Fibroblast of skin of right biceps (primary cell): ENCODE measurements at places on chromosomes 7 and 10.

DNA sequence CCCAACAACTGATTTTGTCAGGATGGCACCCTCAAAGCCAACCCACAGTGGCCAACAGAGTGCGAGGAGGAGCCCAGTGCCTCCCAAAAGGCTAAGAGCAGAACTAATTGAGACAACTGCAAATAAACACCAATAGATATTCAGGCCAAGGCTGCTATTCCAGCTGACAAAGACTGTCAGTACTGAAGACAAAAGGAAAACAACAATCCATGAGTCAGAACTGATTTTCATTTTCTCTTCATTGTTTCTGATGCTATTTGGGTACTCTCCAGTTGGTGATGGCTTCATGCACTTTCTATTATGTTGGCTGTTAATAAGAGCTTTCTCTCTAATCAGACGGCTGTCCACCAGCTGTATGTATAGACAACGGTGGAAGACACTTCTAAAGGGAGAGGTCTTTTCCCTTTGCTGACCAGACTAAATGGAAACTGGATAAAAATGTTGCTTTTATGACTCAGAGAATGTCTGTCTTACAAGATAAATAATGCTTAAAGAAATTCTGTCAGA lies 515.9 kb downstream of the PARD3 start:
- DNase-seq: peak; percentile 40

GRCh38 chr7:73308665-73309214 lies at the start of gene NSUN5:
NSUN5 (minus strand) TSS chr7:73308826; CDS start chr7:73308790, 36 bp downstream.
- DNase-seq: peak; percentile 62

DNA sequence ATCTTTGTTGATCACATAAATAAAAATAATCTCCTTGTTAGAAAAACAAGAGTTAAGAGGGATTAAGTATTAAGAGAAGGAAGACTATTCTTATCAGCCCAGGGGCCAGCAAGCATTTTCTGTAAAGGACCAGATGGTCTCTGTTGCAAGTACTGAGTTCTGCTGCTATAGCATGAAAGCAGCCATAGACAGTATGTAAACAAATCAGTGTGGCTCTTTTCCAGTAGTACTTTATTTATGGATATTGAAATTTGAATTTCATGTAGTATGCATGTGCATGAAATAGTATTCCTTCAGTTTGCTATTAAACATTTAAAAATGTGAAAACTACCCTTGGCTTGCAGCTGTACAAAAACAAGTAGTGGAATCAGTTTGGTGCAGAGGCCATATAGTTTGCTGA lies 81.7 kb downstream of the STK31 start:
- no peak for DNase-seq

DNA sequence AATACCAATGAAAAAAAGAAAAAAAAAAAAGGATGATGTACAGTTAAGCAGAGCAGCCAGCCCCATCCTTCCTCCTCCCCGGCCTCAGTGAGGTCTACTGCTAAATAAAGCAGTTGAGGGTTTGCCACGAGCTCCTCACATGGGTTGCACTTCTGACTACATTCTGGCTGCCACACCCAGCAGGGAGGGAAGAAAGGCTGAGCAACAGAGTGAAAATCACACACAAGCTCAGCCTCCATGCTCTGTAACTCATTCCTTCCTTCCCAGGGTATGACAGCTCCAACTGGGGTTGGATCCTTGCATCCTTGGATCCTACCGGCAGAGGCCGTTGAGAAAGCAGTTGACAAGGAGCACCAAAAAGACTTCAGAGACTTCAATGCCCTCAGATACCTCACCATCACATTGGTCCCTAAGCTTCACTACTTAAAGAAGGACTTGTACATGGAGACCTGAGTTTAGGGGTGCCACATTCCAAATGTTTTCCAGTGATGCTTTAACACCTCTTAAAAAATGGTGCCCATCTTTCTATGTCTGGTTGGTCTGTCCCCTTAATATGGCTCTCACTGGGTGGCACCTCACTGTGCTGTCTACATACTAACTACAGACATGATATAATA lies 52.9 kb upstream of the PIK3CG start:
- DNase-seq: no peak

DNA sequence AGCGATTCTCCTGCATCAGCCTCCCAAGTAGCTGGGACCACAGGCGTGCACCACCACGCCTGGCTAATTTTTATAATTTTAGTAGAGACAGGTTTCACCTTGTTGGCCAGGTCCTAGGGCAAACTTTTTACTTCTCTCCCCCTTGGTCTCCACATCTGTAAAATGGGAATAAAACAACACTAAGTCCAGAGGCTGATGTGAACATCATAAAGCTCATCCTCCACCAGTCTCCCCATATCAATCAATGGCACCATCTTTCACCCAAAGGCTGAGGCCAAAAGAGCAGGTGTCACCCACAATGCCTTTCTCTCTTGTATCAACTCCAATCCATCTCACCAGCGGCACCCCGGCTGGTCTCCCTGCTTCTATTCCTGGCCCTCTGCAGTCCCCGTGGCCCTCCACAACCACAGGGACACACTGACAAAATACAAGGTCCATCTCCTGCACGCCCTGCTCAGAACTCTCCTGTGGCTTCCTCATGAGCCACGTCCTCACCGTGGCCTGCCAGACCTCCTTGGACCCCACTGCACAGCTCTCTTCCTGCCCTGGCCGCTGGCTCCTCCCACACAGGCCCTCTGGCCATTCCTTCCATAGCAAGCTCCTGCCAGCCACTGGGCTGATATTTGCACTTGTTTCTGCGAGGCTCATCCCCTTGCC lies 179.0 kb downstream of the FAM107B start:
- DNase-seq: no peak

DNA sequence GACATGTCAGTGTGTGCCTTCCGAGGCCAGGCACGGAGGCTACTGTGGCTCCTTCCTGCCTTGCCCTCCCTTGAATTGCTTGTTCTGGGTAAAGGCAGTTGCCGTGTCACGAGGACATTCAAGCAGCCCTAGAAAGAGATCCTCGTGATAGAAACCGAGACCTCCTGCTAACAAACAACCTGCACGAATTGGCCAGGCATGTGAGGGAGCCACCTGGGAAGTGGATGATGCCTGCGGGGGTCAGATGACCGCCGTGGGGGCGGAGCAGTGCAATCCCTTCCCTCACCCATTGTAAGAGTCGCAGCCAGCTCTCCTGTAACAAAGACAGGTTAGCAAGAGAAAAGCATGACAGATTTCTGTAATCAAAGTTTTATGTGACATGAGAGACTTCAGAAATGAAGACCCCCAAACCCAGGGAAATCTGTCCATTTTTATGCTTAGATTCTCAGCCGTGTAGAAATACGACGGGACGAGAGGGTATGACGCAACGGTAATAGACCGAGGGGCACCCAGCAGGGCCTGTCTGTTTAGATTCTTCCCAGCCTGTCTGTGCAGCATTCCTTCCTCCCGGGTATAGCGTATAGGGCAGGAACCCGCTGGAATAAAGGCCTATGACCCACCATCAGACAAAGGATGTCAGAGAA lies 241.7 kb downstream of the GATA3 start:
- no peak for DNase-seq

DNA sequence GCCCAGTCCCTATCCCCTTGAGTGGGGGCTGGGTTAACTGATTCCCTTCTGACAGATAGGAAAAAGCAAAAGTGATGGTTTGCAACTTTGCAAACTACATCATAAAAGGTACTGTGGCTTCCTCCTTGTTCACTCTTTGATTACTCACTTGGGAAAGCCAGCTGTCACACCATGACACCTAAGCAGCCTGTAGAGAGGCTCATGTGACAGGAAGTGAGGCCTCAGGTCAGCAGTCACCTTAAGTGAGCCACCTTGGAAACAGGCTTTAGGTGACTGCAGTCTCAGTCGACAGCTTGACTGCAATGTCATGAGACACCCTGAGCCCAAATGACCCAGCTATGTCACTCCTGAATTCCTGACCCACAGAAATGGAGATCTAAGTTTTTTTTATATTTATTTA lies 4.3 kb upstream of the CHCHD2 start:
- DNase-seq: no peak

GRCh38 chr7:27808626-27809025 lies 68.7 kb downstream of the TAX1BP1 start:
- peak; percentile 77 for DNase-seq

DNA sequence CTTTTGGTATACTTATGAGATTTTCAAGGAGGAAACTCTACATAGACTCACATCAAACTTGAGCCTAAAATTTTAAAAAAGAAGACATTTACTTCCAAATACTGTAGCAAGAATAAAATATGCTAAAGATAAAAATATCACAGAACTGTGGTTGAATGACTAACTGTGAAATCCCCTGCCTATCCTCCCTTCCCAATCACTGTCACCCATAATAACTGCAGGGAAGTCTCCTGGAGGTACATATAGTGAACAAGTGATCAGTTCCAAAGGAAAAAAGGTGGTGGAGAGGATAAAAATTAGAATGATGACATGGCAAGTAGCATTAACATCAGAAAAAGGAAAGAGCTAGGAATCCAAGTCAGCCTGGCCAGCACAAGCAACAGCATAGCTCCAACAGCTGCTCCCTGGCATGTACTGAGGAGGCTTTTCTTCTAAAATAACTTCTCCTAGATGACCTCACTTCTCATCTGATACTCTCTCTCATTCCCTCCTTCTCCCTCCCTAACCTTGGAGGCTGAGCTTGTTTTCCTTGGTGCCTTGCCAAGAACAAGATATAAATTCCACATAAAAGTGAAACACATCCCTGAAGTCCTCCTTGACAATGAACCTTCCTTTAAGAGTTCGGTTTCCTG lies 124.0 kb downstream of the IQUB start:
- peak; percentile 36 for DNase-seq

GRCh38 chr10:61452655-61453641 lies at the start of gene TMEM26:
TMEM26 (minus strand) TSS chr10:61453381; CDS start chr10:61453081, 300 bp downstream.
- peak; percentile 33 for DNase-seq

GRCh38 chr10:5905854-5906507 lies 15.9 kb downstream of the FBH1 start:
- DNase-seq: no peak

DNA sequence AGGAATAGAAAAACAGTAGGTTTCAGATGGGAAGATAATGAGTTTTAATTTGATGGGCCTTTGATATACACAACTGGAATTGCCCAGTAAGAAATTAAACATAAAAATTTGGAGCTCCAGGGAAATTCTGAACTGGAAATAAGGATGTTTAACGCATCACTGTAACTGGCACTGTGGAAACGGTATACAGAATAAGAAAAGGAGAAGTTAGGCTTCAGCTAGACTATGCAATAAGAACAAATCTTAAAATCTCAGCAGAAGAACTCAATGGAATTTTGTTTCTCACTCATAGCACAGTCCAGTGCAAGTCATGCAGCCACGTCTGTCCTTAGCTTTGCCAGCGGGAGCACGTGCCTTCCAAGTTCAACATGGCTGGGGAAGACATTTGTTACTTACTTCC lies 52.9 kb upstream of the FGL2 start:
- no peak for DNase-seq
